Erythroblast (primary cell): ENCODE measurements at places on chromosomes 7 and 10.

- peak; percentile 26 for DNase-seq
These were observed 85.6 kb upstream of the PDCD4 start for GRCh38 chr10:110786172-110786571.

DNA sequence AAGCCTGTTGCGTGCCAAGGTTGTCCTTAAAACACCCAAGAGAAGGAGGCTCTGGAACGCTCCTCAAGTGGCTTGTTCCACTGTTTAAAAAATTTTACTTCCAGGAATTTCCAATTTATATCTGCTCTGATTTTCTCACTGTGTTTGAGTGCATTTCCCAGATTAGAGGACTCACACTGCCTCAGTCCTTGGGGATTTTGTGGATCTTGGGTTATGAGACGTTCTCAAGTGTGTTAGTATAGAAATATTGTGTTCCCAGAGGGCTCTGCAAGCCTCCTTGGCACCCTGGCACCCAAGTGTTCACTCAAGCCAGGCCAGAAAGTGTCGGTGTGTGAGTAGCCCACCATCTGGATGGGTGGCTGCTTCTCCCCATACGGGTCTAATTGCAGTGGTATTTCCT, 192.2 kb downstream of the SNX10 start:
- DNase-seq = no peak

DNA sequence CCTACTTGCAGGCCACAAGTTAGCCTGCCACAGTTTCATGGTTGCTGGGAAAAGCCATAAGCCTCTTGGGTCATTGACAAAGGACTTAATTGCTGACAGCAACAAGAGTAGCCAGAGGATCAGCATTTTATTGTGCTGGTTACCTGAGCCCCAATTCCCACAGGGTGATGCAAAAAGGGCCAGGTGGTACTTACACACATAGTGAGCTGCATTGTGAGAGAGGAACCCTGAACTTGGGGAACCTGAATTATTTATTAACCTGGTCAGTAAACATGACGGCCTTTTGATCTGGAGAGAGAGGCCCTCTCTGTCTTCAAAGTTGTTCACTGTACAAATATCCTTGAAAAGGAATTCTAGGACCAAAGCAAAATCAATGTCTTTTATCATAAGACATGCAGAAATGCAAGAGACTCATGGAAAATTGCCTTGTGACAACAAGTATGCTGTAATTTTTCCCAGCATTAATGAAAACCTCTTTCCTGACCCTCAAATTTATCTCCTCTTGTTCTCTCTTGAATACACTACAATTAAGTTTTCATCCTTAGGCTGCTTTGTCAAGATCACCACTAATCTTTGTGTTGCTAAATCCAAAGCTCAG, 102.9 kb upstream of the PHYHIPL start:
- no peak for DNase-seq

DNA sequence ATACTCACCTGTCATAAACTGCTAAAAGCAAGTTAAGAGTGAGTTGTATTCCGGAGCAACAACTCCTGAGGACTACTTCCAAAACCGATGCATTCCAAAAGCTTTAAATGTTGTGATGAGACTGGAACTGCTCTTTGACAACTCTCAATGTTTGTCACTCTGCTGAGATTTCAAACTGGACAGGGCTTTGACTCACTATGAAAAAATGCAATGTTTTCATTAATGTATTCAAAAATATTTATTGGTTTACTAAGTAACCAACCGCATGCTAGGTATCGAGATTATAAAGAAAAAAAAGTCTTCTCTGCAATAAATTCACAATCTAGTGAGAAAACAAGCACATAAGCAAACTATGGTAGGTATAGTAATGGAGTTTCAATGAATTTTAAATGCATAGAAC, 107.9 kb upstream of the GNAI1 start:
- DNase-seq = no peak

- no peak for DNase-seq
These were observed 26.7 kb upstream of the FGFR2 start for GRCh38 chr10:121624836-121625486.

- DNase-seq = no peak
These were observed 23.6 kb downstream of the C7orf57 start for GRCh38 chr7:48058990-48059389.

GRCh38 chr7:41655426-41655825, 47.5 kb downstream of the INHBA start:
- DNase-seq = no peak

- no peak for DNase-seq
These were observed 40.9 kb downstream of the DLD start for GRCh38 chr7:107931740-107932515.

- no peak for DNase-seq
These were observed 62.0 kb downstream of the PAX2 start for GRCh38 chr10:100807241-100807951.

GRCh38 chr7:143068446-143068845, 16.3 kb downstream of the OR6V1 start:
- DNase-seq = no peak

DNA sequence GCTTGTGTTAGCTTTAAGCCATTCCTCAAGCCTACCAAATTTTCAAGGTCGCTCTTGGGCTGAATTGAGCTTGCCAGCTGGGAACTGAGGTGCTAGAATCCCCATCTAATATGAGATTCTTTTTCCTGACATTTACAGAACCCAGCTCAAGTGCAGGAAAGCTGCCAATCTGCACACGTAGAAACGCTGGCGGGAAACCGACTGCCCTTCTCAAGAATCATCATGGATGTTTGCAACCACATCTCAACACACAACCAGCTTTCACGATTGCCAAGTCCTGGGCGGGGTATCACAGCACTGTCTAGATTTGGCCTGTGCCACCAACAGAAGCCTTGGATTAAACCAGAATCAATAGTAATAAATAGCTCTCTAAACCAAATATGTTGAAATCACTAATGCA, 203.7 kb downstream of the DIP2C start:
- DNase-seq = no peak

- DNase-seq = no peak
These were observed 98.3 kb upstream of the SEC61G start for GRCh38 chr7:54857294-54857693.

- no peak for DNase-seq
These were observed 17.5 kb downstream of the CCNY start for GRCh38 chr10:35353805-35354204.

DNA sequence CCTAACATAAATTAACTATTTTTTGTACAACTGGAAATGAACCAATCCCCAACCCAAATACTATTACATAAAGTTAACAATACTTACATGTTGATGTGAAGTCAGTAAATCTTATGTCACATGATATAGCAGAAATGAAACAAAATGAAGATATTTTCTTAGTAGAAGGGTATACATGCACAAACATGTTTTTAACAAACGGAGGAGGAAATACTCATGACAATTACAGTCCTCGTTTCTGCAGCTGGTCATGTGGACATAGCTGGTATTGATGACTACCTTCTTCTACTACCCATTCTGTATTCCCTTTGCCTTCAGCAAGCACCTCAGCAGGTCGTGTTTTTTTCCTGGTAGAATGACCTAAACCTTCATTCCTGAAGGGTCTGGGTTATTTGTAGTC, 252.3 kb downstream of the HTR7 start:
- DNase-seq = no peak

GRCh38 chr10:30160271-30160982, 101.0 kb upstream of the JCAD start:
- peak; percentile 18 for DNase-seq

GRCh38 chr10:100120550-100120949, 38.9 kb upstream of the CPN1 start:
- no peak for DNase-seq

- DNase-seq = peak; percentile 8
These were observed 285.9 kb upstream of the SMIM30 start for GRCh38 chr7:113404245-113404644.

DNA sequence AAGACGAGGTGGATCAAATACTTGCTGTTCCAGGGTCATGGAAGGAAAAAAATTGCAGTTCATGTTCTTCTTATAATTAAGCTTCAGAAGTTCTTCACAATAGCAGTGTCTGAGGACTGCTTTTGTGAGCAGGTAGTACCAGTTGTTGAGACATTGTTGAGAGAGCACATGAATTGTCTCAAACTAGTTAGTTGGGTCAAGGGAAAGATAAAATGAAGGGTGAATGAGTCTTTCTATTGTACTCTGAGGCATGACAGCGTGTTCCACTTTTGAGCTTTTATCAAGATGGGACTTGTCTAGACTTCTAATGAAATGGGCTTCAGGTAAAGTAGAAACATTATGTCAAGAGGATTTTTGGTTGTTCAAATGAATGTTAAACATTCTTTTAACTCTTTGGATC, 26.0 kb downstream of the KAT6B start:
- DNase-seq = peak; percentile 14

- DNase-seq = no peak
These were observed 189.9 kb upstream of the ADO start for GRCh38 chr10:62614389-62615157.

DNA sequence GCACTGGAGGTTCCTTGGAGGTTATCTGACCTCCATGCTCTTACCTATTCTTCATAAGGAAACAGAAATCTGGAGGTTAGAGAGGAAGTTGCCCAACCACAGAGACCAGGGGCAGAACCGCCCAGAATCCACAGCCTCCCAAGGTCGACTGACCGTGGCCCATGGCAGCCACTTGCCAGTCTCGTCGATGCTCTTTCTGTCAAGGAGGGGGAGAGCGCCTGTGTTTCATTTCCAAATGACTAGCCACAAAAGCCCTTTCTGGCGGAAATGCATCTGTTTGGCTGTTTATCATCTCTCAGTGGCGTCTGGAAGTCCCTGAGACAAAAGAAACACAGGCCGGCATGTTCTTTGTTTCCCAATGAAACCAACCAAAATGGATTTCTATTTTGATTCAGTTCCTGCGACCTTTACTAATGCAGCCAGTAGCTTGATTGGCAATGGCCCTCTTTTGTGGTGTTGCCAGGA, 2.9 kb downstream of the RAMP3 start:
- DNase-seq = no peak

- DNase-seq = no peak
These were observed 125.8 kb downstream of the MAD1L1 start for GRCh38 chr7:2106924-2107323.
